ENCODE measurements at places on chromosomes 13 and 19.

DNA sequence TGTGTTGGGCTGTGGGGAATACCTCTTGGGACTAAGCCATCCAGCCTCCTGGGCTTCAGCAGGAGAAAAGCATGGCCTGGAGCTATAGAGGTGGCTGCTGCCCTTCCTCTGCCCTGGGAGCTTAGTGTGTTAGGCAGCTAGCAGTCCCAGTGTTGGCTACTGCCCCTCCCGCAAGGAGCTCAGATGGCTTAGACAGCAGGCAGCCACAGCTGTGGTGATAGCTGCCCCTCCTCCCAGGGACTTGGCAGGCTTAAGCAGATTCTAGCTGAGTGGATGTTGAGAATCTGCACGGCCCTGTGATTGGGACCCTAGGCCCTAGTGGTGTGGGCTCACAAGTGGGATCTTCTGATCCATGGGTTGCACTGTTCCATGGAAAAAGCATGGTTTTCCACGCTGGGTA, 264.5 kb downstream of the TDRD3 start:
- no peak for DNase-seq

- no peak for DNase-seq
These were observed 5.4 kb downstream of the KIR3DL3 start for GRCh38 chr19:54729416-54730188.

- DNase-seq = no peak
These were observed 40.6 kb downstream of the TNFSF11 start for GRCh38 chr13:42614436-42615035.

DNA sequence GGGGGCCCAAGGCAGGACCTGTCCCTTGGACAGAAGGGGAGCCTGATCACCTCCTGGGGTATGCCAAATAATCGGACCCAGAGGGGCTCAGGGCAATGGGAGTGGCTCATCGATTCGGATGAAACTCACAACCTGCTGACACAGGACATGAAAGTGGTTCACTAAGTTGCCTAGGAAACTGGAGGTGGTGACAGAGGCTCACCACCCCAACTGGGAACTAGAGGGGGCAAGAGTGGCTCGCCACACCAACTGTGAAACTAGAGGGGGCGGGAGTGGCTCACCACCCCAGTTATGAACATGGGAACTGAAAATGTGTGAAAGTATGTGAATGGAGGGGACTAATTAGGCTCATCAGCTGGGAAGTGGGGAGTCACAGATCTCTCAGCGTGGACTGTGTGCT, 46.3 kb upstream of the ZNF737 start:
- DNase-seq = no peak
